Activated naive CD4-positive, alpha-beta T cell treated with Interleukin-2 at 50 U/mL for 16 hours (primary cell): ENCODE measurements at places on chromosomes 1 and 21.

DNA sequence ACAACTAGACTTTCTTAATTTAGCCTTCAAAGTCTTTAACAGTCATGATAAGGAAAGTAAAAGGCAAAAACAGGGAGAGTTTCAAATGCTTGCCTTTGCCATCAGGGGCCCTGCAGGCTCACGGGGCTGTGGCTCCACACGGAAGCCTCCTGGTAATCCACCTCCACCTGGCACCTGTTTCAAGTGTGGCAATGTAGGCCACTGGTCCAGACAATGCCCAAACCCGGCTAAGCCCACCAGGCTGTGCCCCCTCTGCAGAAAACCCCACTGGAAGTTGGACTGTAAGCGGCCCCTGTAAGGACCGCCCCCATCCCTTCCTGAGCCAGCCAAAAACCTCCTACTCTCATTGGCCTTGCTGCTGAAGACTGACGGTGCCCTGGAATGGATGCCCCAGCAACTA lies 32.5 kb downstream of the VN1R5 start:
- DNase-seq = no peak

DNA sequence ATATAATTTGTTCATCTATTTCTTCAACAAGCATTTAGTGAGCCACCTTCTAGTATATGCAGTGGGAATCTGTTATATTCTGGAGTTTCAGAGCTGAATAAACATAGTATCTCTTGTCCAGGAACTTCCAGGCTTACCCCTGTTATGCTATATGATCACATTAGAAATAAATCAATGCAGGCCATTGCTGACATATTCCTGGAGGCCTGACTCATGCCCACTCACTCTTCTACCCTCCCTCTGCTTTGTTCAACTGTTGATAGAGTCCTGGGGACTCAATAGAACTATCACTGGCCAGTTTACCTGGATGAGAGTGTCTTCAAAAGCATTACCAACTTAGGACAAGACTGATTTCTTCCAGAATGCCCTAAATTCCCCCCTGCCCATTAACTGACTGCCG lies 29.3 kb upstream of the SRSF10 start:
- no peak for DNase-seq

GRCh38 chr1:228362884-228363450 lies 43.7 kb downstream of the TRIM11 start:
- DNase-seq = no peak

DNA sequence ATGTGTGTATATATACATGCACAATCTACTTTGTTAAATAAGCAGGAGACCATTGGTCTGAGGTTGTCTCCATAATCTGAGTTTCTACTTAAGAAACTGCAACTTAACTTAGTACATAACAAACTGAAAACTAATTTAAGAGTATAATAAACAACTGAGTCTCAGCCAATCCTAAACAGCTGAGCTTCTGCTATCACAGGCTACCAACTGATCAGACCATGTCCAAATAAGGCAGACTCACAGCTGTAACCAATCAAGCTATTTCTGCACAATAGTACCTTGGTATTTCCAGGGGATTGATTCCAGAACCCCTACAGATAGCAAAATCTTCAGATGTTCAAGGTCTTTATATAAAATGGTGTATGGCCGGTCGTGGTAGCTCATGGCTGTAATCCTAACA lies 26.0 kb upstream of the C1orf146 start:
- DNase-seq = no peak

DNA sequence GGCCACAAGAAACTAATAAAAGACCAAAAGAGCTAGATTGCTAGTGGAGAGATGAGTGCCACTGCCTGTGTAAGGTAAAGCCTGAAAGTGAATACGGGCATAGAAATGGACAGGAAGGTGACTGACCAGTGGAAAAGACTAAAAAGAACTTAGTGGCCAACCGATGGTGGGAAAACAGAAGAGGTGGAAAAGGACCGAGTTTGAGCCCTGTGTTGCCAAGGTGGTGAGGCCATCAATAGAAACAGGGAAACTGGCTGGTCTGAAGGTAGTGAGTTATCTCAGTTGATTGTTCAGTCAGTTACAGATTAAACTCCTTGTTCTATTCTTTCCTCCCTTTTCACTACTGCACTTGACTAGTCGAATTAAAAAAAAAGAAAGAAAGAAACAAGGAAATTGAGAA lies 2.5 kb downstream of the WDR77 start:
- no peak for DNase-seq

- no peak for DNase-seq
Measured at GRCh38 chr1:192557841-192558595, 17.6 kb upstream of the RGS1 start.

GRCh38 chr1:229080361-229080760 lies 190.6 kb upstream of the RAB4A start:
- no peak for DNase-seq

- no peak for DNase-seq
Measured at GRCh38 chr1:44660176-44660575, 14.1 kb downstream of the TMEM53 start.

GRCh38 chr1:109821831-109822745 lies 58.4 kb upstream of the EPS8L3 start:
- DNase-seq = no peak

- no peak for DNase-seq
Measured at GRCh38 chr1:173448945-173449344, 28.2 kb upstream of the PRDX6 start.

- DNase-seq = peak; percentile 83
Measured at GRCh38 chr21:42258150-42258884, 39.4 kb downstream of the ABCG1 start.

DNA sequence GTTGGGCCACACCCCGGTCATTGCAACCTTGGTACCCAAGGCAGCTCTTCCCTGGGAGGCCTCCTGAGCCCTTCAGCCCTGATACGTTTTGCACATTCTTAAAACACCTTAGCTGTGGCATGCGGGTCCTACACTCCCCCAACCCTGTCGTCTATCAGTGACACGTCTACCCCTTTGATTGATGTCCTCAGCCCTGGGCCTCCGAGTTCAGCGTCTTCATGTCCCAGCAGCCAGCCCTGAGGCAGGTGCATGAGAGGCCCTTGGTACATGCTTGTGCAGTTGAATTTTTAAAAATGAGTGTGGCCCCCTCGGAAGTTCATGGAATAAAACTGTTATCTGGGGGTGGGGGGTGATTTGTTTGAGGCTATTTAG lies 38.9 kb upstream of the ADARB1 start:
- DNase-seq = no peak

- peak; percentile 47 for DNase-seq
Measured at GRCh38 chr1:19476450-19477190, 8.7 kb downstream of the CAPZB start.

DNA sequence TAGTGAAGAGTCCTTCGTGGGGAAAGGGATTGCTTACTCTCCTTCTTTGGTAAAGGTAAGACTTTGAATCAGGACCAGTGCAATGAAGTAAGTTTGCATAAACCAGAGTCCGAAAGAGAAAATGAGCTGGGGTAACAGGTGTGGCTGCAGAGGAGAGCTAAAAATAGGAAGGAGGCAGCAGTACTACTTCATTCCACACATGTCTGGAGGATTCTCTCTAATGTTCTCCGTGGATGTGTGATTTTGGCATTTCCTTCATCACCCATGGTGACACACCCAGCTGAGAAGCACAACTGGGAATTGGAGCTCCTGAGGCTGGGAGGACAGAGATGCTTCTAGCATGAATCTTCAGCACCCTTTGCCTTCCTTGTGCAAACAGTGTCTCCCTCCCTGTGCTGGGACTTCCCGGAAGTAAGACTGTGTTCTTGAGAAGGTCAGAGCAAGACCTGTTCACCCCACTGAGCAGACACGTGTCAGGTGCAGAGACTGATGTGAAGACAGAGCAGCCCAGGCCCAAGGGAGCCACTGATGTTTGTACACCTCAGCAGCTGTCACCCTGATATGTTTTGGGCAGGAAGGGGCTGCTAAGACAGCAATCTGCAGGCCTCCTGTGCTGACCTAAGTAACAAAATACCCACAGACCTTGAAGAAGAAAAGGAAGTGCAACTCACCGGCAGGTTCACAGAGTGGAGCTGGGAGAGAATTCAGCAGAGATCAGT lies 13.3 kb downstream of the FCRL1 start:
- no peak for DNase-seq

- no peak for DNase-seq
Measured at GRCh38 chr1:245143849-245144248, 10.9 kb upstream of the KIF26B start.

- DNase-seq = no peak
Measured at GRCh38 chr1:15802234-15802965, 5.0 kb downstream of the UQCRHL start.

DNA sequence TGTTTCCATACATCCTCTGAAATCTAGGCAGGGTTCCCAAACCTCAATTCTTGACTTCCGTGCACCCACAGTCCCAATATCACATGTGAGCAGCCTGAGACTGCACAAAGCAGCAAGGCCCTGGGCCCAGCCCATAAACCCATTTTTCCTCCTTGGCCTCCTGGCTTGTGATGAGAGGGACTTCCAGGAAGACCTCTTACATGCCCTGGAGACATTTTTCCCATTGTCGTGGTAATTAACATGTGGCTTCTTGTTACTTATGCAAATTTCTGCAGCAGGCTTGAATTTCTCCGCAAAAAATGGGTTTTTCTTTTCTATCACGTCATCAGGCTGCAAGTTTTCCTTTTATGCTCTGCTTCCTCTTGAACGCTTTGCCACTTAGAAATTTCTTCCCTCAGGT lies 3.3 kb upstream of the PIGK start:
- DNase-seq = no peak

DNA sequence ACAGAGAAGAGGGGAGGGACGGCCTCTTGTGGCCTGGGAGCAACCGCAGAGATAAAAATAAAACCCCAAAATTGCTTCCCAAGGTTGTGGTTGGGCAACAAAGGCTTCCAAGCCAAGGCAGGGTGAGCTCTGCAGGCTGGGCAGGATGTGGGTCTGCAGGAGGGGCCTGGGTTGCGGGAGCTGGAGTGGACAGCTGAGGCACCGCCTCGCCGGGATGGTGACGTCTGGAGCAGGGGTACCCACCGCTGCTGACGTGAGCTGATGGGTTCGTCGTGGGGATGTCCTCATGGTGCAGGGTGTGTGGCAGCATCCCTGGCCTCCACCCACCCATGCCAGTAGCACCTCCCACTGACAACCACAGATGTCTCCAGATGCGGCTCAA lies 3.7 kb downstream of the AURKAIP1 start:
- DNase-seq = peak; percentile 50

GRCh38 chr1:227823537-227823936 lies 8.1 kb downstream of the PRSS38 start:
- no peak for DNase-seq

DNA sequence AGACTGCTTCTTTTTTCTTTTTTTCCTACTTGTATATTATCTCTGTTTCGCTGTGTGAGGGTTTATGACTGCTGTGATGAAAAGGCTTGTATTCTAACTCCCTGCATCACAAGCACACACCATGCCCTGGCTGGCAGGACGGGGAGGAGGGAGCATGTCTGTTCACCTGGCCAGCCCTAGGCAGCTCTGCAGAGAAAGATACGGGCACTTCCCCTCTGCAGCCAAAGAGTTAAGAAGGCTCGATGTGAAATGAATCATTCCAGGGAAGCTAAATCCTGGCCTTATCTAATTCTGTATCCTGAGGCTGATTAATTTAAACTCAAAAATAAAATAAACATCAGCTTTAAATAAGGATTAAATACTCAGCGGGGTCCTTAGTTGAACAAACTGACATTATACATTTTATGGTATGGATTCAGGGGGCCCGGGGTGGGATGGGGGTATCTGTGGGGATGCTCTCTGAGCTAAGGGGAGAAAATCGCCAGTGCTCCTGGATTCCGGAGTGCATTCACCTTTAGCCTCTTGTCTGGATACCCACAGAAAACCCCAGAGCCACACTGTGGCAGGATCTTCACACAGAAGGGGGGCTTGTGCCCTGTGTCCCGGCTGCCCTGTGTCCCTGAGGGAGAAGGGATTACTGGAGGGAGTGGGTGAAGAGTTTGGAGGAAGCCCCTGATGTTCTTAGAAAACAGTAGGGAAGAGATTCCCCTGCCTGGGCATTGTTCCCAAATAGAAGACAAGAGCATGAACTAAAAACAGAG lies 321.5 kb downstream of the NPHP4 start:
- DNase-seq = no peak

- no peak for DNase-seq
Measured at GRCh38 chr1:25958465-25958864, 39.4 kb downstream of the PAFAH2 start.

- no peak for DNase-seq
Measured at GRCh38 chr21:17949421-17949820, 130.3 kb upstream of the C21orf91 start.

- no peak for DNase-seq
Measured at GRCh38 chr1:185823467-185823866, 89.3 kb downstream of the HMCN1 start.

GRCh38 chr1:213989002-213989855 lies 1.5 kb downstream of the PROX1 start:
- DNase-seq = no peak

DNA sequence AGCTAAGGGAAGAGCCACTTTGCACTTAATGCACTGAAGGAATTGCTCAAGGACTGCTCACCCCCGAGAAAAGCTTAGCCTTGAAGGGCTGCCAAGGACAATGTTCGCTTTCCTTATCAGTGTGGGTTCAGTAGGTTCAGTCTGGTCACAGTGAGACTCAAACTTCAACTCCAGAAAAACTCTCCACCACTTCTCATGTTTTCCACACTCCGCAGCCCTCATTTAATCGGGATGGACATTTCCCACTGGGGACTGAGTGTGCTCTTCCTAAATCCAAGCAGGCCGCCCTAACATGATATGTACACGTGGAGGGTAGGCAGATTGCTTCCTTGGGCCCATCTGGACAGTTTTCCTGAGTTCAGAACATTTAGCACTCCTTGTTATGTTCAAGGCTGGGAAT lies 19.5 kb downstream of the SUSD4 start:
- no peak for DNase-seq
